Gastroesophageal sphincter (tissue), 4 donors: ENCODE measurements at places on chromosomes 6 and 20. TPM values are rescaled to one million over a fixed set of nuclear protein-coding genes. Genes with fewer than 3 reads are reported as not detected.

TCEA2 gene
- total RNA-seq = 35.8 TPM

PTGIS gene
- total RNA-seq = 125 TPM

IP6K3 gene
- 5.5 TPM for total RNA-seq

DPPA5 gene
- not detected for total RNA-seq

DNMT3B gene
- 0.47 TPM for total RNA-seq

TMEM74B gene
- 1.8 TPM for total RNA-seq
